GM12865 (cell line): ENCODE measurements at places on chromosomes 2 and 18.

GRCh38 chr2:218046238-218046637 lies 22.8 kb upstream of the RUFY4 start:
- peak; percentile 77 for DNase-seq

DNA sequence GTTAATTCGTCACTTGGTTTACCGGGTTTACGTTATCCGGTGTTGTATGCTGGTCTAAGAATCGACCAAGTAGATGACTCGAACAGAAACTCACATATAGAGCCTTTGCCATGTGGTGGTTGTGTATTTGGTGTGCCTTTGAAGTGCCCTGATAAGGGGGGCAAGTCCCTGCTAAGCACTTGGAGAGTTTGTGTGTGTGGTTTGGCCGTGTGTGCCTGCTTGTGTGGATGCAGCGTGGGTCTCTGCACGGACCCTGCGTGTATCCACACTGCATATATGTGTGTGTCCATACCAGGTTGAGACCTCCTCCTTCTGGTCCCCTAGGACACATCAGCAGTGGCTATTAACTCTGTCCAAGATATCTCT lies 2.4 kb upstream of the CELF4 start:
- DNase-seq, result no peak

DNA sequence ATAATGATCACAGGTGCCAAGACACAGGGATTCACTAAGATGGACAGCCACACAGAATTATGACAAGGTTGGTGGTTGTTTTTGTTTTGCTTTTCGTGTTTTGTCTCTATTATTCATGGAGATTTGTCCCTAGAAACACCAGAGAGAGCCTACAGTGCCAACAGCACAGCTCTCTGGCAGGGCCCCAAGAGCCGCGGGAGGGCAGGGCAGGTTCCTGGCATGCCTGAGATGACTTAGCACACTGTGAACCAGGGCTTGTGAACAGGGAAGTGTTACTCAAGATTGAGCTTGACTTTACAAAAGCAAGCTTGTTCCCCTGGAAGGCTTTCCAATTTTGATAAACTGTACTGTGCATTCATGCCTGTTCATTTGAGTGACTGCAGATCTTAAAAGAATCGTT lies 437.4 kb upstream of the SALL3 start:
- DNase-seq, result no peak

DNA sequence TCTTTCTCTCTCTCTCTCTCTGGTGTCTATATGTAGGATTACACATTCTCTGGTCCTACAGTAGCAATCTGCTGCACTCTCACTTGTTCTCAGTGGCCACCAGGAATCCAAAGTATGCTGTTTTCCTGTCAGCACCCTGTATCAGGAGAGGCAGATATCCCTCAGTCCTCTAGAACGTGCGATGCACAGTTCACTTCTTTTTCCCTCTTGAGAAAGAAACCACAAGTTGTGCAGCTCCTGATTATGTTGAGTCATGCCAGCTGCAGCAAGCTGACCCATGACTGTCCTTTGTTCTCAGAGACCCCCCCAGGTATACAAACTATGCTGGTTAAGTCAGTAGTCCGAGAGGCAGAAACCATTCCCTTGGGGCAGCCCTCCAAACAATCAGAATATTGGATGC lies 54.6 kb downstream of the LANCL1 start:
- no peak for DNase-seq

DNA sequence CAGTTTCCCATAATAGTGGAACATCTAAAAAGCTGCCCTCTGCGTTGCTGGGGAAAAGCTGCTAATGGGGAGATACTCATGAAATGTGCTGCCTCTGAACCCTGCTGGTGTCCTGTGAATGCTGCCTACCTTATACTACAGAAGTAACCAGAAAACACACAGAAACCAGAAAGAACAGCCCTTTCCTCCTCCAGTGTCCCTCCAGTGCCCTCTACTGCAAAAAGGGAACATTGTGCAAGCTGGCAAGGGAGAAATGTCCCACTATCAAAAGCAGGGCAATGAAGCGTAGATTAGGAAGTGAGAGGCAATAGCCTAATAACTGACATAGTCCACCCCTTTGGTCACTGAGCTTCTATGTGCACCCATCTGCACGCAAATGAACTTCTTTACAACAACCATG lies 162.7 kb upstream of the ETAA1 start:
- DNase-seq, result no peak

DNA sequence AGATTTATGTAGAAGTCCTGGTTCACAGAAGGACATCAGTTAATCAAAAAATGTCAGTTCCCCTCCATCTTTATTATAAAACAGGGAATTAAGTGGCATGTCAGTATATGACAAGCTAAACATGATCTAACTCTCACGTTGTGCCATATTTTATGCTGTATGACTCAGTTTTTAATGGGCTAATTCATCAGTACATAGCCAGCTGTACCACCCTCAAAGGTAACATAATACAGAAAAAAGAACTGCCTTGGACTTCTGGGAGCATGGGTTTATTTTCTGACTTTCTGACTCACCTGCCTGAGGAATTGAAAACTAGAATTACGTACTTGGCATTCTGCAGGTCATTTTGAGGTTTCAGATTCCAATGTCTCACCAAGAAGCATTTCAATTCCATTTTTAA lies 135.7 kb downstream of the CMPK2 start:
- no peak for DNase-seq

- no peak for DNase-seq
These were observed 947.2 kb downstream of the ERBB4 start for GRCh38 chr2:211591426-211591825.

- DNase-seq, result no peak
These were observed 186.2 kb upstream of the MEX3C start for GRCh38 chr18:51383711-51384110.

GRCh38 chr2:56682397-56682760 lies 498.6 kb downstream of the CCDC85A start:
- DNase-seq, result no peak

DNA sequence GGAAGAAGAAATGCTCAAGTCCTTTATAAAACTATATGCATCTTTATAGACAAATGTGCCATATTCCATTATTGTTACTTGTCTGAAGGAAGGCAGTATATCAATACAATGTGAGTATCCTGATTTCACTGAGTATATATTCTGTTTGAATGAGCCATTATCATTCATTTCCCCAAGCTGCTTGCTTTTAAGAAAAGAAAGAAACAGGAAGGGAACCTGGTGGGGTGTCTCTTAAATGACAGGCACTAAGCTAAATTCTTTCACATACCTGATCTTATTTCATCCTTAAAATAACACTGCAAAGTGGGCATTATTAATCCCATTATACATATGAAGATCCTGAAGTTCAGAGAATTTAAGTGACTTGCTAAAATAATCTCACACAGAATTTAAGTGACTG lies 307.9 kb downstream of the SLC8A1 start:
- DNase-seq, result no peak

GRCh38 chr2:171522788-171523087 lies 464 bp downstream of the CYBRD1 start:
- no peak for DNase-seq

DNA sequence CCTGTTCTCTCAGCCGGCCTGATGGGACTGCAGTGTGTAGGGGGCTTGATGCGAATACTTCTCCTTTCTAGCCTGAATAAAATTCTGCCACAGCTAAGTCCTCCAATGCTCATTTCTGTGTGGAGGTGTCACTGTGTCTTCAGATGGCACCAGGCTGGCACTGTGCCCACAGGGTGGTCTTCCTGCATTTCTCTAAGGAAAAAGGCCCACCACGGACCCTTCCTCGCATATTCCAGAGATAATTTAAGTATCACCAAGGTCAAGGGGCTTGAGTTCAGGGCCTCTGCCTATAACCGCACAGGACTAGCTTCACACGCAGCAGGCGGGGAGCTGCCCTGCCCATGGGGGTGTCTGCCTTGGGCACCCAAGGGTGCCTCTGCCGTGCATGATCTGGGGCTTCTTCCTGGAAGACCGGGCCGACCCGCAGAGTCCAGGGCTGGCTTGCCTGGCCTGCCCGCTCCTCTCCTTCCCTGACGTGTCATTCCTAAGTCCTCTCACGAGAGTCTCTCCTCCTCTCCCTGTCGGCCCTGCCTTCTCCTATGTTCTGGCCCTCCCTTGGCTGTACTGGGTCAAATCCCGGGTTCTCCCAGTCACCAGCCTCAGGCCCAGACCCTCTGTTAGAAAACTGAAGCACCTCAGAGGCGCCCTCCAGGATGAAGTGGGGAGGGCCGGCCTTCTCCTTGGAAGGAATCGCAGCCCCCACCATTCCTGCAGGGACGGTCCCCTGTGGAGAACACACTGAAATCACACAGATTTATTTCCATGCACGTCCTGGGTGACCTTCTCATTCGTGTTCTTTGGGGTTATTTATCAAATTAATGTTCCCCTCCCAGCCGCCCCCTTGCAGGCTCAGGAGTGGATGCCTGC lies 48.9 kb upstream of the PXDN start:
- DNase-seq, result no peak

DNA sequence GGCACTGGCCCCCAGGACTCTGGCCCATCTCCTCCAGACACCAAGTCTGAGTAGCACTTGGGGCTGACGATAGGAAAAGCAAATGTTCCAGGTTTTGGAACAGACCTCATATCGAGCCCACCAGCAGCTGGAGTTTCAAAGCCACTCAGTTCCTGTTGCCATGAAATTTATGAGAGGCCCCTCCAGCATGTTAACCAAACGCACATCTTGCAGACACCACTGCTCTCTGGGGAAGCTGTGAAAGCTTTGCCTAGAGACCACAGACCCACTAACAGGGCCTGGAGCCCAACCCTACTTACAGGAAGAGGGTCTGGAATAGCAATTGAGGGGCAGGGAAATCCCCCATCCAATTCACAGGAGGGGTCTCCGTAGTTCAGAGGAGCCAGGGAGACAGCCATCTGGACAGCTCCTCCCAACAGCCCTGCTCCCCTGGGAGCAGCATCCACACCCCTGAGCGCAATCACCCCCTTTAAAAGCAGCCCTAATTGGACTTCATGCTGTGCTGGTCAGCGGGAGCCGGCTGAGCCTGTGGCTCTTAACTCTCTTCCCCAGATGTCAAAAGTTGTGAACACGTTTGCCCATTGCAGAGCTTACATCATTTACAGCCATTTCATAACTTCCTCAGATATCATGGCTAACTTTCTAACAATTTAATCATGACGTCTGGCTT lies 81.3 kb downstream of the TGFA start:
- DNase-seq, result no peak

DNA sequence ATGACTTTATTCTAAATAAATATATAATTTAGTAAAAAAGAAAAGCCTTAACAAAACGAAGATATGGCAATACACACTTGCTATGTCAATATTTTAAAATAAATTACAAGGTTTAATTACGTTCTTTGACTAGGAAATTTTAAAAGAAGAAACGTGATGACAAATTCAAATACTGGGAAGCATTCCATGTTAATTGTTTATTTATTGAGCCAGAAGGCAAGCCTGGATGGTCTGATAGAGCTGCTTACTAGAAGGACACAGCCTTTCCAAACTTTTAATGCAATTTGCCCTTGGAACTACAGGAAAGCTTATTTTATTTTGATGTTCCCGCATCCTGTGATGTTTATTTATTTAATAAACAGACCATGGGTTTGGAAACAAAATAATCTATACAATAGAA lies 33.4 kb upstream of the DSEL start:
- no peak for DNase-seq

GRCh38 chr18:34709750-34710441 lies at the start of gene DTNA:
TSS of gene DTNA (plus strand) at chr18:34710298. CDS start at chr18:34755977, 45,679 bp downstream.
- peak; percentile 13 for DNase-seq

- DNase-seq, result no peak
These were observed 24.2 kb upstream of the C2orf42 start for GRCh38 chr2:70214953-70215549.

GRCh38 chr2:80092474-80092873 lies 212.1 kb downstream of the LRRTM1 start:
- no peak for DNase-seq

DNA sequence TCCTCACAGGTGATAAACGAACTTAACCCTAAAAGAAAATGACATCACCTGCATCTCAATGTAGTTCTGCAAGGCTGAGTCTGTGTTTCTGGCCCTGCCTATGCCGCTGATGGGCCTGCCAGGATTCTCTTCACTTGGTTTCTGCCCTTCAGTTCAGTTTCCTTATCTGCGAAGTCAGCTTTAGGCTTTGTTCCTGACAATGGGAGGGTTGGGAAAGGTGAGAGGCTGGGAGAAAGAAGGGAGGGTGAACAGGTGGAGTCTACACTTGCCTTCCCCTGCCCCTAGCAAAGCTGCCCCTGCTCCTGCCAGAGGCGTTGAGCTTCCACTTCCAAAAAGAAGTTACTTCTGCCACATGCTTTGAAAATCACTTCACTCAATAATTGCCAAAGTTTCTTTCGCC lies 124.0 kb upstream of the APCDD1 start:
- no peak for DNase-seq

GRCh38 chr2:111135910-111136297 lies 15.2 kb downstream of the BCL2L11 start:
- DNase-seq, result no peak

DNA sequence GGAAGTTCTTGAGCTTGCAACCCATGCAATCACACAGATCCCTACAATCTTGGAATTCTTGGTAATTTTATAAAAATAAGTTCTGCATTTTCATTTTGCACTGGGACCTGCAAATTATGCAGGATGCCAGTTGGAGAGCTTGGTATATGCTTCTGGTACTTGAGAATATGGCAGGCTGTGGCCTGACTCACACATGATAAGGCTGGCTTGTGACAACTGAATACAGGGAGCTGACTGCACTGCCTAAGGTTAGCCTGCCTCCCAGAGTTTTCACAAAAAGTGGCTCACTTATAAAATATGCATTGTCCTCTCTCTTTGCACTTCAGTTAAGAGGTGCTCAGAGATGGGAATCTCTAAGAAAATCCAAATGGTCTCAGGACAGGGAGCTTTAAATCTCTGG lies 265.5 kb upstream of the KCNJ3 start:
- no peak for DNase-seq

DNA sequence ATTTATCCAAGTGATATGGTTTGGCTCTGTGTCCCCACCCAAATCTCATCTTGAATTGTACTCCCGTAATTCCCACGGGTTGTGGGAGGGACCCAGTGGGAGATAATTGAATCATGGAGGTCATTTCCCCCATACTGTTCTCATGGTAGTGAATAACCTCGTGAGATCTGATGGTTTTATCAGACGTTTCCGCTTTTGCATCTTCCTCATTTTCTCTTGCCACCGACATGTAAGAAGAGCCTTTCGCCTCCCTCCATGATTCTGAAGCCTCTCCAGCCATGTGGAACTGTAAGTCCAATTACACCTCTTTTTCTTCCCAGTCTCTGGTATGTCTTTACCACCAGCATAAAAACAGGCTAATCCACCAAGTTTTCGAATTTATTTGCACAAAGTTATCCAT lies 20.3 kb upstream of the CHST10 start:
- no peak for DNase-seq

- DNase-seq, result no peak
These were observed 1057.1 kb upstream of the CRIM1 start for GRCh38 chr2:35298493-35298892.

DNA sequence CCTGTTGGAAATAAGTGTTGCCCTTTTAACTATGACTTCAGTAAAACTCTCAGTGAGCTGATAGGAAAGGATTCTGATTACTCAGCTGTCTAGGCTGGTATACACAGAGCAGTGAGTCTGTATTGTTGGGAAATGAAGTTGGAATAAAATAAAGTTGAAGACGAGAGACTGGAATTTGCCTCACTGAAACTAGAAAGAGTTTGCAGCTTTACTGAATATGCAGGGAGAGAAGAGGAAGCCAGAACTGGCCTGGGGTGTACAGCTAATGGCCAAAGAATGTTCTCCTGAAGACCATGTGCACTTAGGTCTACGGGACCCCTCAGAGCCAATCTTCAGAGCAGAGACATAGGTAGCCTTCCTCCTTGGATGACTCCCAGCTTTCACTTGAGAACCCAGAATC lies 26.5 kb downstream of the EIF4E2 start:
- no peak for DNase-seq
